ENCODE measurements at places on chromosomes 5 and 9.

DNA sequence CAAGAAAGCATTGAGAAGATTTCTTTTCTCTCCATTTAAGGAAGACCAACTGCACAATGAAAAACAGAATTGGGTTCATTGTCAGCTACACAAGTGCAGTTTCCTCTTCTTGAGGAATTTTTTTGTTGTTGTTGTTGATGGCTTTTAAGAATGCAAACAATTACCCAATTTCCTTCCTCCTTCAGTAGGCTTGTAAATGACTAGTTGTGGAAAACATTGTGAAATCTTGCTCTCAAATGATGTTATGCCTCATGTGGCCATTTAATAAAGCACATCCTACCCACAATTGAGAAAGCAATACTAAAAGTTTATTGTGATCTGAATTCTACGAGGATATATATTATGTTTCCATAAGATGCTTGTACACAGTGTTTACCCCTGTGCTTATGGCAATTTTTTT, 171.6 kb downstream of the FAM174A start:
- DNase-seq, result peak; percentile 81

GRCh38 chr5:134118212-134118835, 3.8 kb downstream of the TCF7 start:
- no peak for DNase-seq

DNA sequence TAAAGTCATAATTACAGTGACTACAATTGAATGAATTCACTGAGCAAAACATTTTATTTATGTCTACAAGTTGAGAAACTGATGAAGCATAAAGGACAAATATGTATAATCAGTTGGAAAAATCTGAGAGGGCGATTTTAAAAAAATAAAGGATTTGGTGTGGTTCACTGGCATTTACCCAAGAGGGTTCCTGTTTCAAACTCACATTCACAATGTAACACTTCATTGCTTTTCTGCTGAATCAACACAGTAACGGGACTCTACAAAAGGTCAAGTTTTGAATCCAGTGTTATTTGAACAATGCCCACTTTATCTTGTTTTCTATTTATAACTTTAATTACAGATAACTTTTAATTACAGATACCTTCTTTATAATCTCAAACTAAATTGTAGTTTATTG, 138.6 kb downstream of the NUDT12 start:
- no peak for DNase-seq

GRCh38 chr5:77015938-77016569, 14.2 kb upstream of the AGGF1 start:
- DNase-seq, result peak; percentile 23

GRCh38 chr5:72441094-72441723, 66.0 kb downstream of the ZNF366 start:
- no peak for DNase-seq

GRCh38 chr9:86168256-86168655, 68.9 kb upstream of the GOLM1 start:
- no peak for DNase-seq

DNA sequence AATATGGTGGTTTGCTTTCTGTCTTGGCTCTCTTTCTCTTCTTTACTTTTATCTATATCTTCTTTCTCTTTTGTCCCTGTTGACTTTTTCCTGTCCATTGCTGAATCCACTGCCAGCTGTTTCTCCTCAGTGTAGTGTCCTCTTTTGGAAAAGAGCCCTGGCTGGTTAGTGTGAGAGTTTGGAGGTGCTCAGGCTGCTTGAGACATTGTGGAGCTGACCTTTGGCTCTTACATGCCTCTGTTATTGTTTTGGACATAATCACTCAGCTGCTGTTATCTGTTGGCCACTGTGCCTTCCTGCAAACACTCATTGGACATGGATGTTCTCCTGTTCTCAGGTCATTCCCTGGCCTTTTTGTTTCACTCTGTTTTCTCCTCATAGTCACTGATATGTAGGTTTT, 295.4 kb upstream of the RIOK2 start:
- DNase-seq, result no peak

DNA sequence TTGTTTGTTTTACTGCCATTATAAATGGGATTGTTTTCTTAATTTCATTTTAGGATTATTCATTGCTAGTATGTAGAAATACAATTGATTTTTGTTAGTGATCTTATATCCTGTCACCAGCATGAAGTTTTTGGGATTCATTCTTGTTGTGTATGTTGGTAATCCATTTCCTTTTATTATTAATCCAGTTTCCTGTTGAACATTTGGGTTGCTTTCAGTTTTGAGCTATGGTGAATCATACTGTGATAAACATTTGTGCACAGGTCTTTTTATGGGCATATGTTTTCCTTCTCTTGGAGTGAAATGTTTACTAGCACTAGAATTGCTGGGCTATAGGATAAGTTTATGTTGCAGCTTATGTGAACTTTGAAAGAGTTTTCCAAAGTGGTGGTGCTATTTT, 69.6 kb downstream of the MAN2A1 start:
- no peak for DNase-seq
